ENCODE measurements at places on chromosomes 5 and 9.

DNA sequence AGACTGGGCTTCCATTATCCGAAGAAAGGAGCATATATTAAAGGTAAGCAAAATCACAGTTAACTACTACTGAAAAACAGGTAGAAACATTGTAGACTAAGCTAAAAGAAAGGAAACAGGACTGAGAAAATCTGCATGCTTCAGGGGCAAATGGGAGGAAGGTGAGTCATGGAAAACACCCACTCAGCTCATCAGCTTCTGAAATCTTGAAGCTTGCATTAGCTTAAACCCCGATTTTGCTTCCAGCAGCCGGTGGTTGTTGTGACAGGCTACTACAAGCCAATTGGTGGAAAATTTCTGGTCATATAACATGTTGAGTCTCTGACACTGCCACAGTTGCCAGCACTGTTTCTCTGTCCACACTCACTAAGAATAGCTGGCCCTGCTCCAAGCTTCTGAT lies 179.6 kb upstream of the PUM3 start:
- no peaks in the 10 kb centered on the region for H3K27me3 ChIP-seq
- H3K27ac ChIP-seq, result no peak overlapping the region
- H3K4me3 ChIP-seq, result no peak overlapping the region
- no peak for DNase-seq
- no peaks in the 10 kb centered on the region for H3K36me3 ChIP-seq

GRCh38 chr5:148725675-148726074 lies 71.3 kb upstream of the HTR4 start:
- no peak for DNase-seq
- H3K27me3 ChIP-seq, result no peaks in the 10 kb centered on the region
- H3K4me1 ChIP-seq, result no peaks in the 10 kb centered on the region
- no peaks in the 10 kb centered on the region for H3K36me3 ChIP-seq

GRCh38 chr5:44887722-44888121 lies 79.0 kb downstream of the MRPS30 start:
- no peaks in the 10 kb centered on the region for H3K36me3 ChIP-seq
- DNase-seq, result no peak
- H3K27me3 ChIP-seq, result no peaks in the 10 kb centered on the region

DNA sequence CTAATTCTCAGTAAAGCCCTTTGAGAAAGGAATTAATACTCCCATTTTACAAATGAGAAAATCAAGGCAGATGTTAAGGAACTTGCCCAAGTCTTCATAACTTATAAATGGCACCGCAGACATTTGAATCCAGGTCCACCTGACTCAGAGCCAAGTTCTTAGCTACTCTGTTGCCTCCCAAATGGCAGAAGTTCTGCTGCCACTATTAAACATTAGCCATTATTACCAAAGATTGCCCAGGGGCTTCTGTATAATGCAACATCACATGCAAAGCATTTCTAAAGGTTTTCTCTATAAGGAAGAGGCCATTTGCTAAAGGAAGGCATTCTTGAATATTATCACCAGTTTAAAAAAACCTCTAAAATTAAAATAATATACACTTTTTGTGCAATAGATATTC lies 28.3 kb downstream of the TPD52L3 start:
- no peaks in the 10 kb centered on the region for H3K27me3 ChIP-seq
- H3K4me3 ChIP-seq, result no peak overlapping the region
- H3K36me3 ChIP-seq, result no peaks in the 10 kb centered on the region
- DNase-seq, result no peak
- H3K27ac ChIP-seq, result no peak overlapping the region

DNA sequence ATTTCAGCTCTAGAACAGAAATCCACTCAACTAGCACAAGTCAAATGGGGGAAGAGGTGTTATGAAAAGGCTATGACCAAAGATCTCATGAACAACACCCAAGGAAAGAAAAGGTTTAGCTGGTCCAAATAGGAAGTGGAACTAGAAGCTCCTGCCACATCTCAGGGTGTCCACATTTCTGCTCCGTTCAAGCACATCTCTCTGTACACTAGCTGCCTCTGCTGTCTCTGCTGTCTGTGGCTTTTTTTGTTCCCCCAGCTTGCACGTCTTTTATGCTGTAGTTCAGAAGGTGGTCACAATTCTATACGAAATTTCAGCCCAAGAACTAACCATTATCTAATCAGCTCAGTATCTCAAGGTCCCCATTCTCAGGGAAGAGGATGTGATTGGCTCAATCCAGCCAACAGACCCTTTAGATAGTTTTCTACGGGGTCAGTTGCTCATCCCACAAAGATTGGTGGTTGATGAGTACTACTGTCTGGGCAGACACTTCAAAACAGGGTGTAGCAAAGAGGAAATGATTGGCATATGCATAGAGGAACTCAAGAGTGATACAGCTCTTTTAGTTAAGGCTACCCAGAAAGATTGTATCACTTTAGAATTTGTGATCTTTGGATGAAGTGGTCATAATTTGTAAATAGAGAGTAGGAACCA lies 44.0 kb downstream of the FANCC start:
- H3K36me3 ChIP-seq, result no peaks in the 10 kb centered on the region
- no peak for DNase-seq
- no peak overlapping the region for H3K27ac ChIP-seq

- H3K27me3 ChIP-seq, result no peaks in the 10 kb centered on the region
- H3K36me3 ChIP-seq, result no peaks in the 10 kb centered on the region
- no peaks in the 10 kb centered on the region for H3K4me1 ChIP-seq
- H3K27ac ChIP-seq, result no peak overlapping the region
- H3K4me3 ChIP-seq, result no peak overlapping the region
These were observed 30.0 kb downstream of the INSYN2B start for GRCh38 chr5:169950333-169950732.

- H3K4me1 ChIP-seq, result no peaks in the 10 kb centered on the region
- no peak overlapping the region for H3K27ac ChIP-seq
- no peak for DNase-seq
- H3K4me3 ChIP-seq, result no peak overlapping the region
- H3K36me3 ChIP-seq, result no peaks in the 10 kb centered on the region
These were observed 605 bp downstream of the CHSY3 start for GRCh38 chr5:129904667-129905472.

DNA sequence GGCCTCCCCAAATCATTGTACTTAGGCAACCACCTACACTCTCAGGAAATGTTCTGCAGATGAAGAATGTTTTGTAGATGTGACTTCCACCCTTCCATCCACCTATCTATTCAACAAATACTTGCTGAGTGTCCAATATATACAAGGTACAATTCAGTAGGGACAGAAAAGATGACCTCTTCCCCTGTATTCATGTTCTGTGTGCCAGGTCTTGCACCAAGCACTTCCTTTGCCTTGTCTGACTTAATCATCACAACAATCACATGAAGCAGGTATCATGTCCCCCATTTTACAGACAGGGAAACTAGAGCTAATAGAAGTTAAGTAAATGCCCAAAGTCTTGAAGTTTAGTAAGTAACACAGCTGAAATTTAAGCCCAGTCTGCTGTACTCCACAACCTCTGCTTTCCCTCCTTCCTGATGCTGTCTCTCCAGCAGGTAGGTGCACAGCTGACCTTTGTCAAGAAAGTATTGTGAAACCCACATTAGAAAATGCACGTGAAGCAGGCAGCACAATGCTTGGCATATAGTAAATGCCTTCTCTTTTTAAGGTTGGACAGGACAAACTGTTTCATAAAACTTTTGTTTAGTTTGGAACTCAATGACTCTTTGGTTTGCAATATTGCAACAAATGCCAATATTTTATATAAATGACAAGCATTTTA lies 296.5 kb downstream of the DEPDC1B start:
- H3K27me3 ChIP-seq, result no peaks in the 10 kb centered on the region
- H3K4me3 ChIP-seq, result no peak overlapping the region
- no peaks in the 10 kb centered on the region for H3K4me1 ChIP-seq
- no peak for DNase-seq

DNA sequence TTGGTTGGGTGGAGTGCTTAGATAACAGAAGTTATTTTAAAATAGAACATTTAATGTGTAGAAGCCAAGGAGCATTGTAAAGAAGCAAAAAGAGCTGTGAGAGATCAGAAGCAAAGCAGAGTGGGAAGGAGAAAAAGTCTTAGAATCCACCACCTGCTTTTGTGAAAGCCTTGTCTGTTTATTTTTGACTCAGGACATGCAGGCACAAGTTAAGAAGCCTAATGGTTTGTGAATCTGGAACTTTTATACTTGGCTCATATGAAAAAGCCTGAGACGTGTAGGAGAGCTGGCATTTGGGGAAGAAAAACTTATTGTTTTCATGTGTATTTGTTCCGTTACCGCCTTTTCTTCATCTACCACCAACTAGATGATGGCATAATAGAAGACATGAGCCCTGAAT lies 38.5 kb upstream of the ITGA2 start:
- H3K27me3 ChIP-seq, result no peaks in the 10 kb centered on the region
- no peak for DNase-seq
- no peaks in the 10 kb centered on the region for H3K4me1 ChIP-seq
- no peaks in the 10 kb centered on the region for H3K36me3 ChIP-seq

GRCh38 chr9:115469841-115470240 lies 351.9 kb upstream of the TNC start:
- DNase-seq, result no peak
- H3K36me3 ChIP-seq, result no peaks in the 10 kb centered on the region
- H3K4me1 ChIP-seq, result no peaks in the 10 kb centered on the region

GRCh38 chr9:100131216-100131615 lies 32.2 kb downstream of the INVS start:
- H3K4me3 ChIP-seq, result no peak overlapping the region
- H3K27me3 ChIP-seq, result no peaks in the 10 kb centered on the region
- no peaks in the 10 kb centered on the region for H3K4me1 ChIP-seq
- no peak for DNase-seq

DNA sequence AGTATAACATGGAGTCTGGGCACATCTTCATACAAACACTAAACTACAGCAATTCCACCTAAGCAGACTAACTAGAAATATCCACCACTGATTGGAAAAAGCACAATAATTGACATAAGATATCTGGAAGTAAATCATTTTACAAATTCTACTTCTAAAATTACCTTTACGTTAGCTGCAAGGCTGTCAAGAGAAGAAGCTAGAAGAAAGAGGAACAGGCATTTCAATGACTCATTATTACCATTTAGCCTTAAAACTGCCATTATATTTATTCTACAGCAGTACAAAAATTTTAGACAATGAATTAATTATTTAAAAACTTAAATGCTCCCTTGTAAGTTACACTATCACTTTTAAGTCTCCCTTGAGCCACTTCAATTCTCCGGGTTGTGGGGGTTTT lies 43.4 kb upstream of the PLPP6 start:
- no peak overlapping the region for H3K4me3 ChIP-seq
- H3K27ac ChIP-seq, result no peak overlapping the region
- H3K4me1 ChIP-seq, result no peaks in the 10 kb centered on the region
- DNase-seq, result no peak
- H3K27me3 ChIP-seq, result peaks cover 5% of the 10 kb centered on the region
- H3K36me3 ChIP-seq, result no peaks in the 10 kb centered on the region

GRCh38 chr9:684054-684890 lies 157.2 kb upstream of the DMRT1 start:
- no peak for DNase-seq
- H3K27me3 ChIP-seq, result no peaks in the 10 kb centered on the region

All from K562 (cell line).